ENCODE measurements at places on chromosomes 7 and 10. TPM values are rescaled to one million over a fixed set of nuclear protein-coding genes. Genes with fewer than 3 reads are reported as not detected.

DLX5 gene
- not detected for total RNA-seq

SLC39A12 gene
- total RNA-seq = not detected

UBE2D4 gene
- total RNA-seq = 10.3 TPM

DYNC1I1 gene
- not detected for total RNA-seq

ZNF775 gene
- 4.2 TPM for total RNA-seq

PILRA gene
- 11.5 TPM for total RNA-seq

All from T-helper 2 cell treated with Interferon-gamma antibody and Interleukin-4, amounts not matched to agents 100 ng/mL and 5 ng/mL, for 36 hours (primary cell).